ENCODE measurements at places on chromosomes 16 and 17.

DNA sequence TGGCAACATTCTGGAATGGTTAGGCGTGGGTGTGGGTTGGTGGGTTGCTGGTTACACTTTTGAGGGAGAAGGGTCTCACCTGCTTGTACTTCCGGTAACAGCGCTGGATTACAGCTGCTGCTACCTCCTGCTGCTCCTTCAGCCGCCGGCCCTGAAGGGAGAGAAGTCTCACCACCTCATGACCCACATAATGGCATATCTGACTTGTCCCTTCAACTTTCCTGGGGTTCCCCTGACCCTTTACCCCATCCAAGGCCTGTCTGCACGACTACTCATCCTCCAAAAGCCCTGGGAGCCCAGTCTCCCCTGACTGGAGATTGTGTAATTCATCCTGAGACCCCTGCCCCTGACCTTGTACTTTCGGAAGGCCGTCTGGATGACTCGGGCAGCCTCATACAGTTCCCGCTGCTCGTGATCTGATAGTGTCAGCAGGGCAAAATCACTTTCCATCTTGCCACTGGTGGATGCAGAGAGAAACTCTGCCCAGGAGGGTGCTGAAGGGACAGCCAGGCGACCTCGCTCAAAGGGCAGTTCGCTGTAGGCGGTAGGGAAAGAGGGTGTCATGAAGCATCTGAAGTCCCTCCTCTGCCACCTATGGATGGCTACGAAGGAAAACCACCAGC, 2.0 kb upstream of the SPAG7 start:
- DNase-seq = no peak

- no peak for DNase-seq
These were observed 7.6 kb downstream of the ADCY7 start for GRCh38 chr16:50273888-50274325.

- no peak for DNase-seq
These were observed 481.9 kb upstream of the ERCC4 start for GRCh38 chr16:13438064-13438463.

GRCh38 chr16:53740476-53740875, 36.5 kb downstream of the FTO start:
- DNase-seq = no peak

DNA sequence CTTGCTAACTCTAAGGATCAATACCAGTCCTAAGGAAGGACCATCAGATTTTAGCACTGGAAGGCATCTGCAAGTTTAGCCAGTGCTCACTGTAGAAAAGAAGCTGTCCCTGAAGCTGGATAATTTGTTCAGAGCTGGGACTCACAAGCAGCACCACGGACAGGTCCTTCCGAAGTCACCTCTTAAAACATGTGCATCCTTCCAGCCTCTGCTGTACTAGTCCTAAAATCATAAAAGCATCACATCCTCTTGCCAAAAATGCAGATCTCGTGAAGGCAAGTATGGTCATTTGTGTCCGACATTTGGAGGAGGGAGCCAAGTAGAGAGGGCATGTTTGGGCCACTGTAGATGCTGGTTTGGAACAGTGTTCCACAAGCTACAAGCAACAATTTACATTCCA, 506.9 kb downstream of the RBFOX1 start:
- no peak for DNase-seq

- no peak for DNase-seq
These were observed 23.8 kb downstream of the KDM8 start for GRCh38 chr16:27226976-27227705.

GRCh38 chr16:59759296-59759695, 1025.2 kb upstream of the GOT2 start:
- DNase-seq = no peak

DNA sequence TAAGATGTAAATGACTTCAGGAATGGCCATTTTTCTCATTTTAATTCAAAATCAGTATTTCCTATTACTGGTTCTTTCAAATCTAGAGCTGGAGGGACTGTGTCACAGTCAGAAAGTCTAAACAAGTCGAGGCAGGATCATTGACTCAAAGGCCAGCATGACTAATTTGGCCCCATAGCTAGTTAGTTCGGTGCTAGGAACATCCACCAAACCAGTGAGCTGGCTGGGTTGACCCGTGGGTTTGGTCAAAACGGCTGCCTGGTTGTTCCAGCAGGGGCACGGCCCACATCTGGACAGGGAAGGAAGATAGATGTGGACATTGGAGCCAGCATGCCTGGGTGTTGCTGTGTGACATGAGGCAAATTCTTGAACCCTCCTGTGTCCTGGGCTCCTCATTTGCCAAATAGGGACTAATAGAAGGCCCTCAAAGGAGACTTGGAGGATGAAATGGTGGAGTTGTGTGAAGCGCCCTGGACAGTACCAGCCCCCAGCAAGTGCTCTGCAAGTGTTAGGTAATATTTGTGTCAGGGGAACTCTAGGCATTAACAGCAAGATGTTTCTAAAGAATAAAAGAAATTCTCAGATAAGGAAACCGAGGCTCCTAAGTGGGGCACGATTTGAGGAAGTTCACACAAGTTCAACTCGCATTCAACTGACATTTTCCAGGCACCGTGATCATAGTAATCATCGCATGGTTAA, 46.2 kb downstream of the MEOX1 start:
- DNase-seq = no peak

DNA sequence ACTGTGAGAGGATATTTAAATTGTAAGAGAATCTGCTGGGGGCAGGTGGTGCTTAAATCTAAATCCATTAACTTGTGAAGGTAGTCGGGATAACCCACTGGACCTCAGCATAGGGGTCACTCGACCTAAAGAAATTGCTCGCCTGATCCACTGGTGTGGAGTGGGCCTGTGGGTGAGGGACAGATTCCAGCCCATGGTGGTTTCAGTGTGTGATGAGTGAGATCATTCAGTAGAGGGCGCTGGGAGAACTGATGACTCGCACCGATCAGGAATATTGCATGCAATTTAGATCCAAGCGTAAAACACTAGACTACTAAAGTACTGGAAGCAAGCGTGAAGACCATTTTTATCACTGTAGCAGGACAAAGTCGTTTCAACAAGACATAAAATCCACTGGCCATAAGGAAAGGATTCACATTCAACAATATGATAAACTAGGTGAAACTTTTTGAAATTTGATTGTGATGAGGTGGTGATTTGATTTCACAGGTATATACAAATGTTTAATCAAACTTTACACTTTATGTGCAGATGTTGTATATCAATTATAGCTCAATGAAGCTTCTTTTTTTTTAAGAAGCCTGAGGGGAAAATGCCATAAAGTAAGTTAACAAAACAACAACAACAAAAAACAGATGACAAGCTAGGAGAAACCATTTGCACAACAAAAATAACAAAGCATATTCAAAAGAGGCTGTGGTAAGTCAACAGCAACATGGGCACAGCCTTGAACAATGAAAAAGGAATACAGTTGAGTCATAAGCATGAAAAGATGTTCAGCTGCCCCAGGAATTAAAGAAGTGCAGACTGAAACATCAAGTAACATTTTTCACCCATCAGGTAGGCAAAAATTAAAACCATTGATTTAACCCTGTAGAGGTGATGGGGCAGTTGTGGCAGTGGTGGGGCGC, 7.5 kb upstream of the TMEM170A start:
- no peak for DNase-seq

GRCh38 chr17:42920922-42921321, 20.3 kb downstream of the G6PC1 start:
- no peak for DNase-seq

- DNase-seq = no peak
These were observed 78.1 kb upstream of the GNAO1 start for GRCh38 chr16:56113223-56113622.

GRCh38 chr16:87604634-87605111, 2.4 kb downstream of the JPH3 start:
- no peak for DNase-seq

DNA sequence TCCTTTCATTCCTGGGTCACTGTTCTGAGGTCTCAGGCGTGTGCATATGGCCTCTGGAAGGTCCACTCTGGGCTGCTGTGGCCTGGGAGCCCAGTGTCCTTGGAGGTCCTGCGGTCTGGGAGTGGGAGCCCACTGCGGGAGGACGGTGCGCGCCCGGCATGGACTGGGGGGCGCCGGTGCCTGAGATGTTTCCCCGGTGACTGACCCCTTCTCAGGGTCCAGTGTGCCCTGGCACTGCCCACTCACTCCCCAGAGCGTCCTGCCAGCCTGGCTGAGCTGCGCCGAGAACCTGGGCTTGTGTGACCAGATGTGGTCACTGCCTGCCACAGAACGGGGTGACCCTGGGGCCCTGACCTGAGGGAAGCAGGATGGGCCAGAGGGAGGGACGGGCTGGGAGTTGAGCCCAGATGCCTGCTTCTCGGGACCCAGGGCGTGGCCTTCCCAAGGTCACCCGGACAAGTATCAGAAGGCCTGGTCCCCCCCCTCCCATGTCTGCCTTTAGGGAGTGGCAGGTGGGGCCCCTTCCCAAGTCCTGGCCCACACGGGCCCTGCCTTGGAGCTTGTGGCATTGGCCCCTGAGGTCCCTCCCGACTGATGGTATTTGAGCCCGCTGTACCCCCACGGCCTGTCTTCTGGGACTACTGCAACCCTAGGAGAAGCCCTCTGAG, 1.1 kb upstream of the RHBDL1 start:
- no peak for DNase-seq

GRCh38 chr17:11467639-11468038, 130.6 kb upstream of the DNAH9 start:
- no peak for DNase-seq

GRCh38 chr17:27539794-27540317, 83.6 kb downstream of the KSR1 start:
- no peak for DNase-seq

GRCh38 chr16:2952679-2953078, 11.4 kb upstream of the KREMEN2 start:
- no peak for DNase-seq

DNA sequence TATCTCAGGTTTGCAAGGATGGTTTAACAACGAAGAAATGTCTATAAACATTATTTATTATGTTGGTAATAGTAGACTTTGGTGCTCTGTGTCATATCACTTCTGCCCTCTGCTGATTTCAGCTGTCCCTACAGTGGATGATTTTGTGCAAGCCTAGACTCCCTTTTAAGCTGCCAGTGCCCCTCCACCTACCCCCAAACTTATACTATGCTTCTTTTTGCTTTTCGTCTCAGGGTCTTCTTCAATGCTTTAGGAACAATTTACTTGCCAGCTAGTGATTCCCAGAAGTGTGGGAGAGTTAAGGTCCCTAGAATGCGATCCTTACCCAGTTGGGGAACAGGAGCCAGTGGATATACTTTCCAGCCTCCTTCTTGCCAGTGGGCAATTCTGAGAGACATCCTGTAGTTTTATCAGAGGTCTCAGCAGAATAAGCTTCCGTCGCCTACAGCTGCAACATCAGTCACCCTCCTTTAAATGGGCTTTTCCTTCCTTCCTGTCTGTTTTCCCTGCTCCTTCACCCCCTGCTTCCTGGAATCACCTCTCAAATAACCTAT, 4.1 kb downstream of the ICAM2 start:
- DNase-seq = no peak

GRCh38 chr17:13393841-13394710, 207.7 kb downstream of the HS3ST3A1 start:
- DNase-seq = no peak

DNA sequence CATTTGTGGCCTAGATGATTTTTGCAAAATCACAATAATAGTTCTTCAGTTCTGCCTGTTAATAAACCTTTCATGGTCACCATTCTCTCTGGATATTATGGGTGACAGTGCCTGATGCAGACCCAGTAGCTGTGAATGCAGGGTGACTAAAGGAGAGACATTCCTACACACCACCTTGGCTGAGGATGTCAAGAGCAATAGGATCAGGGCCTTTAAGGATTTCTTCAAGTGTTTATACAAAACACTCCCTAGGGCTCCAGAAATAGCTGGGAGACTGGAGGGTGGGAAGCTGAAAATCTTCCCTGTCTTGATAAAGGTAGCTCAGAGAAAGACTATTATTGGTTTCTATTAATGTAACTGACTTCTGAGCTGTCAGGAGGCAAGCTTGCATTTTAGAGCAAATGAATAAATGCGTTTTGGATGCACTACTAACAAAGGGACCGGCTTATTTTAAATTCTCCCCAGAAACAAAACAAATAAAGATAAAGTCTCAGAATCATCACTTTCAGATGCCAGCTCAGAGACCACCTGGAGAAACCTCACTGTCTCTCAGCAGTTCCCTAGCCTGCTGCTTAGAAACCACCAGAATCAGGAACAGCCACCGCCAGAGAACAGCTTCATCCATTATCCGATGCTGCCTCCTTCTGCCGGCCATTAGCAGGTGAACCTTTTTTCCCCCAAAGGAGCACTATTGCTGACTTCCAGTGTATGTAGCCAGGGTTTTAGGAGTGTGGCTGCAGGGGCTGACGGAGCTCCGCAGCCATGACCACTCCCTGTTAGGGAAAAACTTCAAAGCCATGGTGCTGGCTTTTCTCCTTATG, 171.4 kb upstream of the DYNLRB2 start:
- no peak for DNase-seq

DNA sequence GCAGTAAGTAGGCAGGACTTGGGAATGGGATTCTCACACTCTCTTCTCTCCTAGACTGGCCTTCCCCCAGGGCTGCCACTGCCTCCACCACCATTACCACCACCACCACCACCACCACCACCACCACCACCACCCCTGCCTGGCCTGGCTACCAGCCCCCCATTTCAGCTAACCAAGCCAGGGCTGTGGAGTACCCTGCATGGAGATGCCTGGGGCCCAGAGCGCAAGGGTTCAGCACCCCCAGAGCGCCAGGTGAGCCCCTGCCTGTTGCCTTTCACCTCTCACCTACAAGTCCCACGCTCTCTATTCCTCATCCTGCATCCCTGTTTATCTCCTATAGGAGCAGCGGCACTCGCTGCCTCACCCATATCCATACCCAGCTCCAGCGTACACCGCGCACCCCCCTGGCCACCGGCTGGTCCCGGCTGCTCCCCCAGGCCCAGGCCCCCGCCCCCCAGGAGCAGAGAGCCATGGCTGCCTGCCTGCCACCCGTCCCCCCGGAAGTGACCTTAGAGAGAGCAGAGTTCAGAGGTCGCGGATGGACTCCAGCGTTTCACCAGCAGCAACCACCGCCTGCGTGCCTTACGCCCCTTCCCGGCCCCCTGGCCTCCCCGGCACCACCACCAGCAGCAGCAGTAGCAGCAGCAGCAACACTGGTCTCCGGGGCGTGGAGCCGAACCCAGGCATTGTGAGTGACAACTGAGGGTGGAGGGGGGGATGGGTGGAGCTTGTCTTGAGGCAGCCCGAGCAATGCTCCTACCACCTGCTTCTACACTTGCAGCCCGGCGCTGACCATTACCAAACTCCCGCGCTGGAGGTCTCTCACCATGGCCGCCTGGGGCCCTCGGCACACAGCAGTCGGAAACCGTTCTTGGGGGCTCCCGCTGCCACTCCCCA, 7.9 kb upstream of the TMEM88 start:
- peak; percentile 37 for DNase-seq

DNA sequence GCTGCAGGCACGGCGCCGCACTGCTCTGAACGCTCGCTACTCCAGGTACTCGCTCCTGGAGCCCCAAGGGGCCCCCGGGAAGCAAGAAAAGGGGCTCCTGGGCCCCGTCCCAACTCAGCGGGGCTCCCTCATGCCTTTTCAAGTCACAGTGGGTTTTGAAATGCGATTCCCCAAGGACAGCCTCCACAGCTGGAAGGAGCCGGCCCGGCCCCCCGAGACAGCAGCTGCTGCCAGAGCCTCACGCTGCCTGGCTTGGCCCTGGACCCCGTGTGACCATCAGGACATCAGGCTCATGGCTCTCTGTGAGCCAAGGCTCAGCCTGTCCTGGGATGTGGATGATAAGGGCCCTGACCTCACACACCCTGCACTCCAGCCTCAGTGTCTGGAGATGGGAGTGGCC, 80.6 kb downstream of the LMF1 start:
- no peak for DNase-seq

- DNase-seq = no peak
These were observed 539 bp downstream of the LRRC45 start for GRCh38 chr17:82023447-82024241.

- DNase-seq = no peak
These were observed 173.1 kb downstream of the CEP112 start for GRCh38 chr17:66018786-66019185.
